Left hindlimb (tissue), 1 donor: ENCODE measurements at places on chromosomes 5 and 9.

DNA sequence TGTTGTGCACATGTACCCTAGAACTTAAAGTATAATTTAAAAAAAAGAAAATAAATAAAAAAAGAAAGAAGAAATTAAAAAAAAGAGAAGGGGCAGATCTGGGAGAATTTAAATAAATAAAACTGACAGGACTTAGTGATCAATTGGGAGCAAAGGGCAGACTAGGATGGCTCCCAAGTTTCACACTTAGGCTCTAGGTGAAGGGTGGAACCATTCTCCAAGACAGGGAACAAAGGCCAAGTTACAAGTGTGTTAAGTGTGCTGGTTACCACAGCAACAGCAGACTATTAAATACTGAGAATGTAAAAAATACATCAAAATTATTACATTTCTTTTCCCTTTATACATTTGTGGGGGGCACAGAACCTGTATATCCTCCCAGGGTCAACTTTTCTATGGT is 7.1 kb downstream of the ZDHHC21 start:
- no peak for DNase-seq

GRCh38 chr5:5756762-5757161 is 334.3 kb downstream of the ICE1 start:
- DNase-seq = no peak

- DNase-seq = no peak
Measured at GRCh38 chr5:68161156-68161555, 54.4 kb upstream of the PIK3R1 start.

DNA sequence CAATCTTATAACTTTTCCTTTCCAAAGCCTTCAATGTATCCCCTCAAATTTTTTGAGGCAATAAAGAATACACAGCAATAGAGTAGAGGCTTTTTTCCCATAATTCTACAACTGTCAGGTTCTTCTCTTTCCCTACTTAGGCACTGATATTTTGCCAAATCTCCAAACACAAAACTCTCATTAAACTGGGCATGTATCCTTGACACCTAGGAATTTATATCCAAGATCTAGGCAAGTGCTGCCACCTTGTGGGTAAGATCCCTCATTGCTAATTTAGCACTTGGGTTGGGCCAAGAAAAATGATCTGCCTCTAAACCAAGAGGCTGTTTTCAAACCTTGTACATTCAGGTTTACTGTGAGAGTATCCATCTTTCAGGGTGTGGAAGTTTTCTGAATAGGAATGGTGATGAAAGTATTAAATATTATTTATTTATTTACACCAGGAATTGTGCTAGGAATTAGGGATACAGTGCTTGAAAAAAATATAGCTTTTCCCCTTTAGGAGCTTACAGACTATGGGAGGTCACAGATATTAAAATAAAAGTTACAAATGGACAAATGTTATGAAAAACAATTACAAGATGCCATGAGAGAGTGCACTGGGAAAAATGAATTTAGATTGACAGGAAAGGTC is 17.6 kb downstream of the TSTD2 start:
- no peak for DNase-seq

GRCh38 chr9:134355561-134356279 is 29.5 kb downstream of the RXRA start:
- DNase-seq = no peak

GRCh38 chr9:110282018-110282738 is 25.9 kb upstream of the TXN start:
- peak; percentile 35 for DNase-seq

- no peak for DNase-seq
Measured at GRCh38 chr9:89365532-89365912, 47.2 kb downstream of the SECISBP2 start.

- no peak for DNase-seq
Measured at GRCh38 chr5:143865426-143866025, 53.6 kb downstream of the HMHB1 start.

GRCh38 chr5:179895861-179896260 is 11.8 kb downstream of the TBC1D9B start:
- no peak for DNase-seq

GRCh38 chr9:113808391-113809358 is 67.4 kb upstream of the ZNF618 start:
- DNase-seq = no peak

DNA sequence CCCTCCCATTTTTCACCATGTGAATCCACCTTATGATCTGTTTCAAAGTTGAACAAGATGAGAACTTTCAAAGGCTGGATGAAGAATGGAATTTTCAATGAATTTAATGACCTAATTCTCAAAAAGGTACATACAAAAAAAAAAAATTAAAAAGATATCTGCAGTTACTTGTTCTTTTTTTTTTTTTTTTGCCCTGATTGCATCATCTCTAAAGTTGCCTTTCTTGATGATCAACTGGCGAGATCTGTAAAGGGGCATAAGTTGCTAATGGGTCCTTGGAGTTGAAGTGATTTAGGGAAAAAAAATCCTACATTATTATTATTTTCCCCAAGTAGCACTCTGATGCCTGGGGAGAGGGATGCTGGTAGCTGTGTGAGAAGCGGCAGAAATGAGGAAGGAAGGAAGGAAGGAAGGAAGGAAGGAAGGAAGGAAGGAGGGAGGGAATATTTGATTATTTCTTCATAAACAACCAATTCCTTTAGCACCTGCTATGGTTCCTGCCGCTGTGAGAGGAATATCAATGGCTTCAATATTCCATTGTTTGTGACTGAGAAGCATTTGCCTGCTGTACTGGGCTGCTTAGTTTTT is 48.8 kb upstream of the CD180 start:
- no peak for DNase-seq

GRCh38 chr5:154309805-154310204 is 119.3 kb downstream of the GALNT10 start:
- no peak for DNase-seq

GRCh38 chr9:7980691-7981289 is 181.2 kb upstream of the DMAC1 start:
- DNase-seq = no peak

DNA sequence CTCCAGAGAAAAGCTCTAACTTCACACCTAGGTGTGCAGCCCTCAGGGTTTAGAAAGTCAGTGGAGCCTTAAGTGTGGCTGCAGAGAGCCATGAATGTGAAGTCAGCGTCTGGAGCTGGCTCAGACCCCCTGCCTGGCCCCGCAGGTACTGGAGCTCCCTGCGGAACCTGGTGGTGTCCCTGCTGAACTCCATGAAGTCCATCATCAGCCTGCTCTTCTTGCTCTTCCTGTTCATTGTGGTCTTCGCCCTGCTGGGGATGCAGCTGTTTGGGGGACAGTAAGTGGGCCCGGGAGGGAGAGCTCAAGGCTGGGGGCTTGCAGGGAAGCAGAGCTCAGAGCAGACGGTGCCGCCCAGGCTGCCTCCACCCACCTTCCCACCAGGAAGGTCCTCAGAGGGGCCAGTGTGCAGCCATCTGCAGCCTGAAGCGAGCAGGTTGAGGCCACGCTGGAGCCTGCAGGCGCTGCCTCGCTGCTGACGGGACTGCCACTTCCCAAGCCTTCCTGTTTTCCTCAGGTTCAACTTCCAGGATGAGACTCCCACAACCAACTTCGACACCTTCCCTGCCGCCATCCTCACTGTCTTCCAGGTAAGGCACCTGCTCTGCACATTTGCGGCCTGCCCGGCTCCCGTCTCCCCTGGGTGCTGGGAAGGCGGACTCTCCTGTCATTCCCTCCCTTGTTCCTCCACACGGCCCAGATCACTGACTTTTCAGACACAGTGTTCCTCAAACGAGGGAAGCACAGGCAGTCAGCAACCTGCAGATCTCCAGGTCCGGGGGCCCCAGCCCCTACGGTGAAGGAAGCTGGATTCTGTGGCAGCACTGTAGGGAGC is 108.9 kb downstream of the CACNA1B start:
- DNase-seq = no peak

DNA sequence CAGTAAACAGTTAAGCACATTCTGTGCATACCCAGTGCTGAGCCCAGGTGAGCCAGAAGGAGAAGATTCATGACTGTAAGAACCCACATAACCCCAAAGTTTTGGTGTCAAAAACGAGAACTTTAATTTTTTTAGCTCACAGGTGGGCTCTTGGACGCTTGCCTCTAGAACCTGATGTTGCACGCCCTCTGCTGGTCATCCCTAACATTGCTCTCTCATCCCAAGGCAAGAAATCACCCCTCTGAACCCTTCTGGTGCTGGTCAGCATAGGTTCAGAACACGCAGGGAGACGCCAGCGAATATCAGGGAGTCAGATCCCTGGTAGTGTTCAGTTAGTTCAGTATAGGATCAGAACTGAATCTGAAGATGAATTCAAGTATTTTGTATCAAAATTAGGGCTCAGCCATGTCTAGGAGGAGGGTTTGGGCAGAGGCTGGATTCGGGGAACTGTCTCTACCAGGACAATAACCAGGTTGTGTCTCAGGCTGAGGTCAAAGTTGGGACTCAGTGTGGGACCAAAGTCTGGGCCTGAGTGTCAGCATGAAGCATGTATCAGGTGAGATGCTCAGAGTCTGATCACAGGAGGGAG is 4.1 kb upstream of the DNAJB5 start:
- DNase-seq = peak; percentile 51

- no peak for DNase-seq
Measured at GRCh38 chr5:145237843-145238242, 597.3 kb downstream of the PRELID2 start.

DNA sequence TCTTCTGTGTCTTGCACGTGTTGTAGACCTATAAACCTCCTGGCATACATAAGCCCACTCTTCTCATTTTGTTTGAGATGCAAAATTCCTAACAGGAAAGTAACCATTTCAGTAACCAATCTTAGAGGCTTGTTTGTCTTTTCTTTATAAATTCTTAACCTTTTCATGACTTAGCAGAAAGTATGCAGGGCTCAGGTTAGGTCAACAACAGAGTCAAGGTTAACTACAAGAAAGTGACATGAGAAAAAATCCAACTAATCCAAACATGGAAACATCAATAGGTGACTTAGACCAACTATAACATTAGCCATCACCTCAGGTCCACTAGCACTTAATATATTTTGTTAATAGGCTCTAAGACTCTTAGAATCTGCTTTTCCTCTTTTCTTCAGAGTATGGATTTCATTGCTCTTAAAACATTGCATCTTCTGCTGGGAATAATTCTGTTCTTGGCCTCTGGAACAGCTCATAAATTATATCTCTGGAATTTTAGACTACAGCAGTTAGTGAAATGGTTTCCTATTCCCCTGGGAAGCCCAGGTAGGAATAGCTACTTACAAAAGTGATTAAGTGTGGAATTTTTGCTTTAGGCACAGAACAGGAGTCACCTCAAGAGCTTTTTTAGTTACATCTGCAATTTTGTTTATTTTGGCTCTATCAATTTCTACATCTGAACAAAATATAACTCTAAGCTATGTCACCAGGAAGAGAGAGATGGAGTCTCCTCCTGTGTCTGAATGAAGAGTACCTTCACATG is 155.3 kb upstream of the ANKRD55 start:
- no peak for DNase-seq

- no peak for DNase-seq
Measured at GRCh38 chr5:135743705-135744411, 90.6 kb upstream of the SLC25A48 start.

DNA sequence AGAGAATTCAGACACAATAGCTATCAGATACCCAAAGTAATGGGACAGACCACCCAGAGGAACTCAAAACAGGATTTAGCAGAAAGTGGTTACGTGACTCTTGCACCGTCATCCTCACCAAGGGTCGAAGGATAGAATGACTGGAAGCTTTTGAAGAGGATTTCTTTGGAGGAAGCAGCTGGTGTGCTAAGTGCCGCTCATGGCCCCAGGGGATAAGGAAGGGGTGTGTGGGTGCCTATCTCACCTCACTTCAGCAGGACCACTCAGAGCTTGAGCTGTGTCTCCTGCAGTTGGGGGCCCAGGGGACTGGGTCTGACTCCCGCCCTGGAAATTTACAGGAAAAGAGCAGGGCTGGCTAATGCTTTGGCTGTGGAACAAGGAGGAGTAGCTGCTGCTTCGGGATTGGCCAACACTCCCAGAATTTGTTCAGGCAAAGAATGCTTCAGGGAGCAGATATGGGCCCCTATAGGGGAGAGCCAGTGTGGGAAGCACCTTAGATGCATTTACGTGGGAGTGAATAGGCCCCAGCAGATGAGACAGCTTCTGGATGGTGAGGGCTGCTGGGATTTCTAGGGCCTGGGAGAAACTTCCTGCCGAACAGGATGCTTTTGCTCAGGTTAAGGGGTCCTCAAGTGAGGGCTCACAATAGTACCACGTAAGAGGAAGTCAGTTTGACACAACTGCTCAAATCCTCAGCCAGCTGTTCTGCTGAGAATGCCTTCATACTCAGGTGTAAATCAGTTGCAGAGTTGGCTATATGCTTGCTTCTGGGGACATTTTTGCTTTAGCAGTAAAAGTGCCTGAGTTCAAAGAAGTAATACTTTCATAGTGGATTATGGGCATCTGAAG is 29.1 kb upstream of the TOMM5 start:
- no peak for DNase-seq

GRCh38 chr9:87500491-87501270 is 3.0 kb downstream of the DAPK1 start:
- no peak for DNase-seq

- DNase-seq = no peak
Measured at GRCh38 chr9:4618700-4619099, 43.4 kb upstream of the PLPP6 start.

DNA sequence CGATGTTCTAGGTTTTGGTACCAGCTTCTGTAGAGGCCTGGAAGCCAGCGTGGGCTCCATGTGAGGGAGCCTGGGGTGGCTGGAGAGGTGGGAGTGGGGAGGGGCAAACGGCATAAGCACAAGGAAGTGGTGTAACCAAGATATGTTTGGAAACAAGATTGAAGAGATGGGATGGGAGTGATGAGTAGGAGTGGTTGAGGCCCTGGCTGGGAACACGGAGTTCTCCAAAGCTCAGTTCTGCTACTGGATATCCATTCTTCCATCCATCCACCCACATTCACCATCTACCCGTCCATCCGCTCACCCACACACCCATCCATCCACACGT is 12.2 kb downstream of the TSPAN17 start:
- DNase-seq = no peak

DNA sequence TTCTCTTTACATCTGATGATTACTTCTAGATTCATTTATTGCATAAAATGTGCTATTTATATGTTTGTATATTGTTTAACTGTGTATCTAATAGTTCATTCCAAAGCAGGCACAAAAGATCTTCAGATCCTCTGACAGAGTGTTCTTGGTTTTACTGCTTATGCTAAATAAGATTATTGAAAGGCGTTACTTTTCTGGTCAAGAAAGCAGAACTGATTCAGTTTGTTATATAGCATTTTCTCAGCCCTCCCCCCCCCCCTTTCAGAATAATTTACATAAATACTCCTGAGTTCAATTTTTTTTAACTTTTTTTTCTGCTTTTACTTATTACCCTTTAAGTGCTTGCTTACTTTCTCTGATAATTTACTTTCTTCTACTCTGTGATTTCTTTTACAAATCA is 15.4 kb downstream of the CDC42SE2 start:
- no peak for DNase-seq

DNA sequence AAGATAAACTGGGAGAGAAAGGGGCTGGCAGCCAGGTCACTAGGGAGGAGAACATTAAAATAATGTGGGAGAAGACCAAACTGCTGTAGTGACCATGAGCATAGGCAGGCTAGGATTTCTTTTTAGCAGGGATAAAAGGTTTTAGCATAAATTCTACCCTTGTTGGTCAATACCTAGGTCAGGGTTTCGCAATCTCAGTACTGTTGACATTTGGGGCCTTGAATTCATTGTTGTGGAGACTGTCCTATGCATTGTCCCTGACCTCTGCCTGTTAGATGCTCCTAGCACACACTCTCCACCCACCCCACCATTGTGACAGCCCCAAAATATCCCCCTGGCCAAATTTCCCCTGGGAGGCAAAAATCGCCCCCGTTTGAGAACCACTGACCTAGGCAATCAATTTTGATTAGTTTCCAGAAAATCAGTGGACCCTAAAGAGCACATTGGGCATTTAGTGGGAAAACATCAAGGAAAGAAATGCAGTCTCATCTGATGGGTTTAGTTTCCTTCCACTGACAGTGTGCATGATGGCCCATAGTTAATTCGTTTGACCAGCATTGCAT is 181.4 kb downstream of the NTRK2 start:
- DNase-seq = no peak
